Activated CD4-positive, alpha-beta T cell treated with anti-CD3 and anti-CD28 coated beads for 24 hours (primary cell): ENCODE measurements at places on chromosomes 13 and 19.
A peak's percentile ranks its signal among the peaks of the same experiment; 100 is the strongest.

GRCh38 chr19:3268326-3268725, 43.9 kb downstream of the CELF5 start:
- no peak for DNase-seq

DNA sequence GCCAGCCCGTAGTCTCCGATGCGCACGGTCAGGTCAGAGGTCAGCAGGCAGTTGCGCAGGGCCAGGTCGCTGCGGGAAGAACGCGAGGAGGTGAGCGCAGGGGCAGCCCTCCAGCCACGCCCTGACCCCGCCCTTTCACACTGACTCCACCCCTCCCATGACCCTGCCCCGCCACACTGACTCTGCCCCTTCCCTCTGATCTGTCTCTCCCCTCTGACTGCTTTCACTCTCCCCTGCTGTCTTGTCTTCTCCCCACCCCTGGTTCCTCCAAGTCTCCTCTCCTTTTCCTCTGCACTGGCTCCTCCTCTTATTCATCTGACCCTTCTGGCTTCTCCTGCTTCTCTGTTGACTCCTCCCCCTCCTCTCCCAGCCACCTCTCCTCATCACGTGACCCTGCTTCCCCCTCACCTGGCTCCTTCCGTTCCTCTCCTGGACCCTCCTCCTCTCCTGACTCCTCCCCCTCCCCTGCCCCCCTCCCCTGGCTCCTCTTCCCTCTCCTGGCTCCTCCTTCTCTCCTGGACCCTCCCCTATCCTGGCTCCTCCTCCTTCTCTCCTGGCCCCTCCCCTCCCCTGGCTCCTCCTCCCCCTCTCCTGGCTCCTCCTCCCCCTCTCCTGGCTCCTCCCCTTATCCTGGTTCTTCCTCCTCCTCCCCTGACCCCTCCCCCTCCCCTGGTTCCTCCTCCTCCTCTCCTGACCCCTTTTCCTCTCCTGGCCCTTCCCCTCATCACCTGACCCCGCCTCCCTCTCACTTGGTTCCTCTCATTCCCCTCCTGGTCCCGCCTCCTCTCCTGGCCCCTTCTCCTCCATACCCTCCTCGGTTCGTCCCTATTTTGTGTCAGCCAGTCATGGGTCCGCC, 9.9 kb downstream of the LMTK3 start:
- no peak for DNase-seq

DNA sequence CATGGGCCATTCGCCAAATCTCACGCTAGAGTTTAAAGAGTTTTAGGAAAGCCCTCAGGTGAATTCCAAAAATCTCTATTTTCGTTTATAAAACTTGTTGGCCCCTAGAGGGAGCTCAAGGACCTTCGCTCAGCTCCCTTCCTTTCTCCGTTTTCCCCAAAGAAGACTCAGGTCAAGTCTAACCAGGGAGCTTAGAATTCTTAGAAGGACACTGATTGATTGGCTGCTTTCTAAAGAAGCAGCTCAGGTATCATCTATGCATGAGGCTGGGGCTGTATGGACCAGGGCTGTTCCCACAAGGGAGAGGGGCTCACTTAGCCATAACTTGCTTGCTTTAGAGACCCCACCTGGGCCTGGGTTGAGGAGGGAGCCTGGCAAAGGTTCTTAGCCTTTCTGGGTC, 20.5 kb downstream of the DZIP1 start:
- no peak for DNase-seq

- DNase-seq, result peak; percentile 75
Measured at GRCh38 chr19:12064590-12065538, at the start of gene ZNF844. ZNF844 (plus strand) TSS chr19:12064731; CDS start chr19:12064874, 143 bp downstream.

- no peak for DNase-seq
Measured at GRCh38 chr19:43658001-43658400, 12.0 kb downstream of the PLAUR start.

DNA sequence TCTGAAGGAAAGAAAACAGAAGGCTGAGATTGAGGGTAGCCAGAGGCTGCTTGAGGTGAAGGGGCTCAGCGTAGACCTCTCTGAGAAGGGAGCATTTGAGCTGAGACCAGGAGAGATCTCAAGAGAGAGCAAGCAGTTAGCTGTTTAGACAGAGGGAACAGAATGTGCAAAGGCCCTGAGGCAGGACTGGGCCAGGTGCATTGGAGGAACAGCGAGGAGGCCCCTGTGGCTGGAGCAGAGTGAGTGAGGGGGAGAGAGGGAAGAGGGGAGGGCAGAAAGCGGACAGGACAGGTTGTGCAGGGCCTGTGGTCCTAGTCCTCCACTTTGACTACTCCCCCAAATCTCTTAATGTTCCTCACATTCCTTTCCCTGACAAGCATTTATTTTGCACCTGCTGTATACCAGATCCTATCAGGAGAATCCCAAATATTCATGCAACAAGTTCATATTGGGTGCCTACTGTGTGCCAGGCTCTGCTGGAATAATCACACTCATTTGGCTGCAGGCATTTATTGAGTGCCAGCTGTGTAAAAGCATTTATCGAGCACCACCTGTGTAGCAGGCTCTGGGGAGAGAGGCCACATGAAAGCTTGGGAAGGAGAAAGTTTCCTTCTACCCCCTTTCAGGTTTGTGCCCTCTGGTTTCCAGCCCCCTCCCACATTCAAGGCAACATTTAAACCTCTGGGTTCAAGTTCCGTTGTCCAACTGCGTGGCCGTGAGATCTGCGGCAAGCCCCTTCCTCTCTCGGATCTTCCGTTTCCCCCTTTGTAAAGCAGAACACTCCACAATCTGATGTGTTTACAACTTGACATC, 36.5 kb downstream of the NFIC start:
- DNase-seq, result no peak

DNA sequence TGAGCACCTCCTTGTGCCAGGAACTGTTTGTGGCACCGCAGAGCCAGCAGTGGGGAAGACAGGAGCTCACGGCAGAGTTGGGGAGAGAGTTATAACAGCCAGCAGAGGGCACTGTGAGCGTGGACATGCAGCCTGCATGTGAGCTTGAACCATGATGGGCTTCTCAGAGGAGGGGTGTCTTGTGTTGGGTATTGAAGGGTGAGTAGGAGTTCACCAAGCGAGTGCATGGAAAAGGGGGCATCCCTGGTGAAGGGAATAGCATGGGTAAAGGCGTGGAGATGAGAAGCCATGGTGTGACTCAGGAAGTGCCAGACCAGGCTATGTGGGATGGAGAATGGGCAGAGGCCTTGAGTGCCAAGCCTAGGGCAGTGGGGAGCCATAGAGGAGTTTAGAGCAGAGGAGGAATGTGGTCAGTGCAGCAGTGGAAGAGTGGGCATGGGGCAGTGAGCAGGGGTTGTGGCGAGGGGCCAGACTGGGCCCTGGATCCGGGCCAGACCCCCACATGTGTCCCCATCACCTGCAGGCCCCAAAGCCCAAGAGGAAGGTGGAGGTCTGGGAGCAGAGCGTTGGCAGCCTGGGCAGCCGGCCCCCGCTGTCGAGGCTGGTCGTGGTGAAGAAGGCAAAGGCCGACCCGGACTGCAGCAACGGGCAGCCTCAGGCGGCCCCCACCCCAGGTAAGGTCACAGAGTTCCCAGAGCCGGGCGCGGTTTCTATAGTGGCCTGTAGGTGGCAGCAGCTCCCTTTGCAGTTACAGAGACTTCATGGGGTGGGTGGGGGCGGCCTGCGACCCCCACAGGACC, 11.8 kb upstream of the SHD start:
- DNase-seq, result peak; percentile 54

DNA sequence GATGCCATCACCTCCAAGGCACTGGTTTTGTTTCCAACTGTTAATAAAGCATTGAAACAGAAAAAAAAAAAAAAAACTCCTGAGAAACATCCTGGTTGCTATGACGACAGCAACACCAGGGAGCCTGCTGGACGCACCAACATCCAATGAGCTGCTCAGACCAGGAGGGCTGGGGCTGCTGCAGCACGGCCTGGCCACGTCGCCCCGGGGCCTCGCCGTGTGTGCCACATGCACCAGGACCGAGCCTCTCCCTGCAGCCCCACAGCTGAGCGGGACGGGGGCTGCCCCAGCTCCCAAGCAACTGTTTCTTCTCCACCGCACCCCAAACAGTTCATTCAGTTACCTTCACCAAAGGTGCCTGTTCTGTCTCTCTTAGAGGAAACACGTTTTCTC, 54.5 kb downstream of the RASA3 start:
- DNase-seq, result no peak

DNA sequence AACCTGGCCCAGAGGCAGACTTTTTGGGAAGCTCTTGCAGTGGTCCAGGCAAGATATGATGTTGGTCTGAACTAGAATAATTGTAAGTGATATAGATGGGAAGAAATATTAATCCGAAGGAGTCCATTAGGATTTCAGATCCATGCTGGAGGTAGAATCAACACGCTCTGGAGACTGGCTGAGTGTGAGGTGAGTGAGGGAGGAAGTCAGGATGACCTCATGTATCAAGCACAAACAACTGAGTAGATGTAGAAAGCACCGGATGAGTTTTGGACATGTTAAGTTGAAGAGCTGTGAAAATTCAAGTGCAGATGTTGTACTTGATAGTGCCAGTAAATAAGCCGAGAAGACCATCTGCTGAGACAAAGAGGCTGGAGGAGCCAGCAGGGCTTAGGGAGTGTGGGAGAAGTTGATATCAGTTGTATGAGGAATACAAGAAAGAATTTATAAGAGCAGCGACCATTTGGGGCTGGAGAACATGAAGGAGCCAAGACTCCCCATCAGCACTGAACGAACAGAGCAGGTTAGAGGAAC, 5.3 kb upstream of the CNMD start:
- no peak for DNase-seq

DNA sequence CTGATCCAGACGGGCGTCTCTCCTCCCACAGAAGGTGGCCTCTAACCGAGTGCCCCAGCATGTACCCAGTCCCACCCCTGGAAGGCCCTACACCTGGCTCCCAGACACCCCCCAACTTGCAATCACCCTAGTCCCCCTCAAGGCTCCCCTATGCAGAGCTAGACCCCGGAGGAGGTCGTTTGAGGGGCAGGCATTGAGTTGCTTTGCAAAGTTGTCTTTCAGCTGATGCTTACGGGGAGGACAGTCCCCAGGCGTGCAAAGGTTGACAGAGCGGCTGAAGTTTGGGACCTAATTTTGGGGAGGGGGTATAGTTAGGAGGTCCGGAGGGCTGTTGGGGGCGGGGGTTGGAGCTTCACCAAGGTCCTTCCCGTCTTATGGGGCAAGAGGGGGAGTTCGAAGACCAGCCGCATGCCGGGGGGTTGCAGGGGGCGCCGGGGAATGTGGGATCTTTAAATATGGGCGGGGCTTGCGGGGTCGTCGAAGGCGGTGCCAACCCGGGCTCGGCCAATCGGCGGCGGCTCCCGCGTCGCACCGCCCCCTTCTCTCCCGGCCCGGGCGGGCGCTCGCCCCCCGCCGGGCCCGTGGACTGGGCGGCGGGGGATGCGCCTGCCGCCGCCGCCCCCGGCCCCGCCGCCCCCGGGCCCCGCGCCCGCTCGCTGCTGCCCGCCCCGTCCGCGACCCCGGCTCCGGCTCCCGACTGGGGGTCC, at the start of gene KCNN1:
Gene KCNN1, plus strand, starts transcription at position 558 of the 707 bp plus-strand sequence. CDS start 6,782 bp downstream, outside the sequence.
- DNase-seq, result no peak

DNA sequence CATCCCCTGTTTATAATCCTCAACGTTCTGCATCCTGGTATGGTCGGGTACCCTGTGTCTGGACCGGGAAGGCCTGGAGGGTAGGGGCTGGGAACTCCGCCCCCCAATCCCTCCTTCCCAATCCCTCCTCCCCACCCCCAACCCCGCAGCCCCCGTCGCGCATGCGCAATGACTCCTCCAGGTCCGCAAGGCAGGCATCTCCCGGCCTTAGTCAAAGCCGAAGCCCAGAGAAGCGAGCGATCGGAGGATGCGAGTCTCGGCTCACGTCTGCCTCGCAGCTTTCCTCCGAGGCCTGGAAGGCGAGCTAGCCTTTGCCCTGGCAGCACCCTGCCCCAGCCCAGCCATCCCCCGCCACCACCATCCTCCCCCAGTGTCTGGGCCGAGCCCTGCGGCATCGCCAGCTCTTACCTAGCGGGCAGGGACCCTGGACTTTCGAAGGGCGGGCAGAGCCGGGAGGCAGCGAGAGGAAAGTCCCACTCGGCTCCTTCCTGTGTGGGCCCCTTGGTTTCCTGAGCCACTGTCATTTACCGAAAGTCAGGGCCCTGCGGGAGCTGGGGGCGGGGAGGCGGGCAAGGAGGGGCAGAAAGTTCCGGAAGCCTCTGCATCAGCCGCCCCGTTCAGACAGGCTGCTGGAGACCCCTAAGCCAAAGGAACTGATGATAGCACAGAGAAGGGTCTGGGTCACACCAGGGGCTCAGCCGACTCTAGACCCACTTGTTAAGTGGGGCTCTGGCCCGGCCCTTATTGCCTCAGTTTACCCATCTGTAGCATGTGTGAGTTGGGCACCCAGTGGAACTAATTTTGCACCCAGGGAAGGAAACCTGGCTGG, at the start of gene JAK3:
Gene JAK3, minus strand, starts transcription at position 445 of the 829 bp plus-strand sequence. CDS start 3,565 bp downstream, outside the sequence.
- peak; percentile 84 for DNase-seq

GRCh38 chr19:4300589-4300988, 1.6 kb downstream of the TMIGD2 start:
- no peak for DNase-seq
